ENCODE measurements at places on chromosomes 5 and 9.

GRCh38 chr5:160547061-160547460, 125.4 kb downstream of the PTTG1 start:
- no peak for DNase-seq

GRCh38 chr9:99823681-99824377, 2.1 kb downstream of the NR4A3 start:
- peak; percentile 30 for DNase-seq

DNA sequence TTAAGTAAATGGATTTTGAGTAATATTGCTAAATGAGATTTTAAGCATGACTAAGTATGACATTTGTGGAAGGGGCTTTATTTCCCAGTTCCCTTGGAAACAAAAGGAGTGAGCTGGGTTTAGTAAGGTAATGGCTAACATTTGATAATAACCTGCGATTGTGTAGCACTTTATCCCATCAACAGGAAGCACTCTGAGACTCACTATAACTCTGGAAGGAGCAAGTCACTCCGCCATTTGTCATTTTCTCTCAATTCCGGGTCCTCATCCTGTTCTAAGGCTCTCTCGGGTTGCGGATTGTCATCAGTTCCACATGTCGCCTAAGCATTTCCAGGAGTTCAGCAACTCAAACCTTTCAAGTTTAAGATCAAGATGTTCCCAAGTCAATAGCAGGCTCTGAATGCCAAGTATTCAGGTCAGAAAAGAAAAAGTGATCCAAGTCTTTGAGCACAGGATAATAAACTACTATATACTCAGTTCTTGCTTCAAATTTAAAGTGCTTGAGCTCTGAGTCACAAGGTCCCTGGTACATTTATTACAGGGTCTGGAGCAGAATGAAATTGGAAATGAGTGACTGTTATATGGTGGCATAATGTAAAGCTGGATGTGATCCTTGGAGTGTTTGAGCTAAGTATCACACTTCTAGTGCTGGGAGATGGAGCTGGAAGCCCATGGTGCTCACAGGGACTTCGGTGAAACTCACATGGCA, 39.3 kb downstream of the CAPSL start:
- no peak for DNase-seq

- no peak for DNase-seq
These were observed 482.8 kb downstream of the ELAVL2 start for GRCh38 chr9:23343226-23343625.

- peak; percentile 18 for DNase-seq
These were observed 192.7 kb downstream of the GNA14 start for GRCh38 chr9:77455312-77455927.

- DNase-seq, result no peak
These were observed 39.3 kb upstream of the HMHB1 start for GRCh38 chr5:143772621-143773020.

GRCh38 chr5:179753971-179754370, 21.3 kb downstream of the MAML1 start:
- DNase-seq, result no peak

GRCh38 chr5:27130587-27130986, 92.2 kb upstream of the CDH9 start:
- no peak for DNase-seq

- DNase-seq, result no peak
These were observed 39.9 kb downstream of the RHOBTB3 start for GRCh38 chr5:95770830-95771708.

- no peak for DNase-seq
These were observed 85.8 kb downstream of the HMCN2 start for GRCh38 chr9:130351343-130351742.

DNA sequence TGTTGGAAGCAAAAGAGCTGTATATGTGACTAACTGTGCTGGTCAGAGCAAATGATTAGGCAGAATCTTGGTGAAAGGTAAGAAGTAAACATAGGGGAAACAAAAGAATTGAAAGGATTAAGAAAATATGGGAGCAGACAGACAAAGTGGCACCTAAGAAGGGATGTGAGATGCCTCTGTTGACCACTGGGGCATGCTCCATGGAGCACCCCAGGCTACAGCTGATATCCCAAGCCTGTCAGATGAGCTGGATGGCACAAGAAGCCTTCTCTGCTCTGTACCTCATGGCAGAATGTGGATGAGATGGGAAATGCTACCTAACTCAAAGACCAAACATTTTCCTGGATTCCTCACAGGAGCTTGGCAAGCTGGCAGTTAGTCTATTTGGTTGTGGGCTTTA, 89.3 kb upstream of the SLIT3 start:
- DNase-seq, result no peak

GRCh38 chr9:136577941-136578625, 32.2 kb upstream of the NOTCH1 start:
- no peak for DNase-seq

GRCh38 chr5:102819634-102820033, 64.5 kb downstream of the PAM start:
- no peak for DNase-seq

GRCh38 chr5:71974165-71974564, 133.1 kb upstream of the MAP1B start:
- DNase-seq, result no peak

DNA sequence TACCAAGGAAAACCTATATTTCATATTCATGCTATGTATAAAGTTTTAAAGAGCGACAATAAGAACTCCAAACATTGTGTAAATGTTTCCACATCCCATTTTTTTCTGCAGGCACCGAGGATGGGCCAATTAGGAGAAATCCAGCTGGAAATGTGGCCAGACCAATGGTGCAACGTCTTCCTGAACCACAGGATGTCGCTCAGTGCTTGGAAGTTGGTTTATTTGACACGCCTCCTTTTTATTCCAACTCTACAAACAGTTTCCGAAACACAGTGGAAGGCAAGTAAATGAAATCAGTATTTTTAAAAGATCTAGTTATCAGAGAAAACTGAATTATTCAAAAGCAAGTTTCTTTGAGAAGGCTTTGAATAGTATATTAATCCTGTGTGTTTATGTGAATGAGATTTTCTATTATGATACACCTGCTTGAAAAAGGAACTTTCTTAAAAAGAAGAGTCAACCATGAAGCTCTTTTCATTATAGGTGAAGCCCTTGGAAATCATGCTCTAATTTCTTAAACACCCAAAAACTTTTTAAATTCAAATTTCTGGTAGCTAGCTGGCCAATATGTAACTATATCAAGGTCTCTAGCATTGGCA, 9.1 kb downstream of the TYRP1 start:
- no peak for DNase-seq

- DNase-seq, result peak; percentile 65
These were observed 60.8 kb downstream of the FOXD1 start for GRCh38 chr5:73387601-73388305.

- no peak for DNase-seq
These were observed 129.7 kb upstream of the PCA3 start for GRCh38 chr9:76634356-76635054.

DNA sequence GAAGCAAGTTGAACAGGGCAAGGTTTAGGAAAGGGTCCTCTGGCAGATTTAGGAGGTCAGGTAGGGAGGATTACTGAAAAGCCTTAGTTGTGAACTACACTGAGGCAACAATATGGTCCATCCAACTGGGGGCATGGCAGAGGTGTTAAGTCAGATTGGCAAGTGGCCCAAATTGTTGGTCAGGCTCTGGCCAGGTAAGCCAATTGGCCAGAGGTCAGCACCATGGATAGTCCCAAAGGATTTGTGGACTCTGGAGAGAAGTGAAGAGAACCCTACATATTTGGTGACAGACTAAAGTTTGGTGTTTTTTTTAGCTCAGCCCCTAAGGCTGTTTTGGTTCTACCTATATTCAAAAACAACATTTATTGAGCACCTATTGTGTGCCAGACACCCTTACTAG, 39.1 kb upstream of the RASGRF2 start:
- DNase-seq, result no peak

- no peak for DNase-seq
These were observed 546.7 kb upstream of the DMAC1 start for GRCh38 chr9:8346296-8346695.

GRCh38 chr5:134851307-134851923, 5.6 kb downstream of the C5orf24 start:
- DNase-seq, result no peak

GRCh38 chr9:127667127-127667844, 39.5 kb upstream of the CFAP157 start:
- DNase-seq, result no peak

GRCh38 chr9:95031711-95032461, 285.6 kb downstream of the FANCC start:
- DNase-seq, result no peak

DNA sequence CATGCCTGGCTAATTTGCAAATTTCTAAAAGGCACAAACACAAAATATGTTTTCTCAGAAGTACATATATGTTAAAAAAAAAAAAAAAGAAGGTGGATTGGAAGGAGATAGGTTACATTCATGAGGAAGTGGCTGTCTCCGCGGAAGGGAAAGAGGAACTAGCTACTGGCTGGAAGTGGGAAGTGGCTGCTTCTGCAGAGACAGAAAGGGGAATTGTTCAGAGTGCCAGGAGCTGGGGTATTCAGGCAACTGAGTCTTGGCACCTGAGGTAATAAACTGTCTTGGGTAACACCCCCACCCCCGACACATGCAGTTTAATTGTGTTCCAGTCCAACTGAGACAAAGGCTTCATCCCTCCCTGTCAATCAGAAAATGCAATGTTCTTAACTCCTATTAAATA, 45.6 kb downstream of the S1PR3 start:
- no peak for DNase-seq

DNA sequence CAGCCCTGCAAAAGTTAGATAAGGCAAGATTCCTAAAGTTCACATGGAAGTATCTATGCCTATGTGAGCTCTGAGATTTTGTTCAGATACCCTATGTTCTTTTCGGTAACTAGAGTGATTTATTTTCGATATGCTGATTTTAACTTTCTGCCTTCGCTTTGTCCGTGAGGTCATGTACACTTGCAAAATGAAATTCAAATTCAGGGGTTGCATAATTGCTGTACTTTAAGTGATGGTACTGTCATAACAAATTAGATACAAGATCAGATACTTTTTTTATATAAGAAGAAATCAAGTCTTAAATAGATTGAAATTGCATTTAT, 350 bp upstream of the ECPAS start:
- no peak for DNase-seq

- no peak for DNase-seq
These were observed 177.3 kb upstream of the VCAN start for GRCh38 chr5:83294246-83294645.

DNA sequence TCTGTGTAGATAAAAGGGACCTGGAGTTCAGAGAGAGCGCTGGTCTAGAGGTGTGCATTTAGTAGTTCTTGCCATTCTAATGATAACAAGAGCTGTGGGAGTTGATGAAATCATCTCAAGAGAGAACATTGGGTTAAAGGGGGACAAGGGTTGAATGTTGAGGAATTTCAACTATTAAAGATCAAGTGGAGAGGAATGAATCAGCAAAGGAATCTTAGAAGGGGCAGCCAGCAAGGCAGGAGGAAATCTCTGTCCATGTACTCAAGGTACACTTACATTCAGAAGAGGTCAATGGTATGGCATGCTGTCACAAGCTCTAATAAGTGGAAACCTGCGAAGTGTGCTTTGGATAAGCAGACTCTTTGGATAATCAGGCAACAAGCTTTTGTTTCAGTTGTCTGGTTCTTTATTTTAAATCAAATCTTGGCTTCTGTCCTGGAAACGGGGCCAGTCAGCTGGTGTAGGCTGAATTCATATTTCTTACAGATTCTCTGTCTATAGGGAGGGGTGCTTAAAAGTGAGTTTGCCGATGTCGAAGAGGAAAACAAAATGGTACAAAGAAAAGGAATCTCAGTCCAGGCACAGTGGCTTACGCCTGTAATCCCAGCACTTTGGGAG, 320.5 kb upstream of the CD180 start:
- no peak for DNase-seq

- DNase-seq, result no peak
These were observed 155.6 kb upstream of the TAS2R1 start for GRCh38 chr5:9785751-9786150.

- DNase-seq, result no peak
These were observed 50.1 kb downstream of the TMEM167A start for GRCh38 chr5:83026930-83027687.

GRCh38 chr5:180467989-180468731, 26.0 kb upstream of the CNOT6 start:
- DNase-seq, result no peak

Data from T follicular helper cell (primary cell).